Muscle of leg (tissue), 16 donors: ENCODE measurements at places on chromosomes 2 and 18. TPM values are rescaled to one million over a fixed set of nuclear protein-coding genes. Genes with fewer than 3 reads are reported as not detected.

The ABCG5 gene
- polyA plus RNA-seq: 0.10 TPM

The AMER3 gene
- polyA plus RNA-seq: not detected

The SCN2A gene
- polyA plus RNA-seq: 0.09 TPM

The MPP4 gene
- polyA plus RNA-seq: 0.17 TPM
